DMS79 treated with DMSO at 0.1 percent for 48 hours (cell line): ENCODE measurements at places on chromosomes 11 and 22.

- DNase-seq: no peak
Observed at GRCh38 chr11:121931748-121932352, 184.2 kb downstream of the BLID start.

DNA sequence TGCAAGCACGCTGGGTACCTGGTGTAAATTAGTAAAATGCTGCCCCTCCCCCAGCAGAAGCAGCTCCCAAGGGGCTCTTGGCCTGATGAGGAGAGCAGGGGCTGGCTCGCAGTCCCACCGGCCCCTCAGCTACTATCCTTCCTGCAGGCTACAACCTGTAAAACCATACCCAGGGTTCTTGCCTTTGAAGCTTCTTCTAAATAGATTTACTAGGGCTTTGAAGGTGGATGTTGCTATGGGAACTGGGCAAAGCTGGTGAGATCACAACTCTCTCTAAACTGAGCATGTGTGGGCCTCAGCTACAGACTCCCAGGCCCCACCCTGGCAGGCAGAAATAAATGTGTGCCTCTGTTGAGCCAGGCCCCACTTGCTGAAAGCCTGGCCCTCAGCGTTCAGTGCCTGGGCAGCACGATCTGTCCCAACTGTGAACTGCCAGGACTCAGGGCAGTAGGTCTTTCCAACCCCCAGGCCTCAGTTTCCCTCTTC lies 18.5 kb downstream of the CD5 start:
- DNase-seq: no peak

GRCh38 chr22:50262460-50262911 lies 1.0 kb upstream of the MAPK12 start:
- no peak for DNase-seq

- DNase-seq: no peak
Observed at GRCh38 chr11:59172345-59173079, 580 bp downstream of the DTX4 start.

GRCh38 chr11:1992111-1992510 lies 5.5 kb downstream of the H19 start:
- DNase-seq: no peak

DNA sequence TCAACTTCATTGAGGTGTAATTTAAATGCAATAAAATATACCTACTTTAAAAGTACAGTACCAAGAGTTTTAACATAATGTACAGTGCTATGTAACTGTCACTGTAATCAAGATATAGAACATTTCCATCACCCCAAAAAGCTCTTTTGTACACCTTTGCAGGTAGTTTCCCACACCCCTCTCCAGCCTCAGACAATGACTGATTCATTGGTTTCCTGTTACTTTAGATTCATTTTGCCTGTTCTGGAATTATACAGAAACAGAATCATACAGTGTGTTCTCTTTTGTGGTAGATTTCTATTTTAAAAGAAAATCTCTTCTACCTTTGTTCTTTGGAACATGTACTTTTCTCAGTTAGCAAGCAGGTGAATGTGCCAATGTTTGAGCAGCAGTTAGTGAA lies 38.2 kb downstream of the SHISA8 start:
- no peak for DNase-seq

DNA sequence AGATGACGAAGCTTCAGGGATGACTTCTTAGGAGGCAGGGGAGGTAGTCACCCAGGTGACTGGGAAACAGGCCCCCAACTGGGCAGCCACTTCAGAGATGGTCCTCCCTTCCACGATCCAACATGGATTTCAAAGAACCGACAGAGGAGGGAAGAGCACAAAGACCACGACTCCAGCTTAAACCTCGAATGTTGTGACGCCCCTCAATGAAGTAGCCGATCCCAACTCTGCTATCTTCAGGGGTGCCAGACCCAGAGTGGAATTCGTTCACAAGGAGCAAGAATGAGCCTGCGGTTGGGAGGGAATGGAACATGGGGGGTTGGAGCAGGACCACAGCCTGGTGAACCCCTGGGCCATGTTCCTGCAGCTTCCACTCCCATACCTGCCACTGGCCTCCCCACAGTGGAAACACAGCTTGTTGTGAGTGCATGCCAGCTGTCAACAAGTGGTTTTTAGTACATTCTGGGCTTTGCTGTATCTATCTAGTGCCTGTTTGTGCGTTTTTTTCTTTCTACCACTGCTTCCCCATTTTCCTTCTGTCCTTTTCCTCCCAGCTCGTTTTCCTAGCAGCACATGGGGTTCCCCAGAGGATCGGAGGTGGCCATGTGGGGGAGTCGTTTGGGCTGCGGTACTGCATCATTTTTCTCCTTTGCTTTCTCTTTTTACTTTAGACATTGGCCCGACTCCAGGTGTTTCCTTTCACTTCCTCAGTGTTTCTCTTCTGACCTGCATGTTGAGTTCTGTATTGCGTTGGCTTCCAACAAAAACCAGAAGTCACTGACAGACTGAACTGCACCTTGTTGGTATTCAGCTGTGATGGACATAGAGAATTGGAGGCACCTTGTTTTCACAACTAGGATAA lies 65.8 kb downstream of the MORC2 start:
- no peak for DNase-seq

- peak; percentile 67 for DNase-seq
Observed at GRCh38 chr11:90204832-90205646, 17.8 kb downstream of the CHORDC1 start.

GRCh38 chr11:76798671-76799065 lies 15.5 kb downstream of the TSKU start:
- no peak for DNase-seq

- no peak for DNase-seq
Observed at GRCh38 chr11:70250876-70251658, 19.4 kb upstream of the PPFIA1 start.

DNA sequence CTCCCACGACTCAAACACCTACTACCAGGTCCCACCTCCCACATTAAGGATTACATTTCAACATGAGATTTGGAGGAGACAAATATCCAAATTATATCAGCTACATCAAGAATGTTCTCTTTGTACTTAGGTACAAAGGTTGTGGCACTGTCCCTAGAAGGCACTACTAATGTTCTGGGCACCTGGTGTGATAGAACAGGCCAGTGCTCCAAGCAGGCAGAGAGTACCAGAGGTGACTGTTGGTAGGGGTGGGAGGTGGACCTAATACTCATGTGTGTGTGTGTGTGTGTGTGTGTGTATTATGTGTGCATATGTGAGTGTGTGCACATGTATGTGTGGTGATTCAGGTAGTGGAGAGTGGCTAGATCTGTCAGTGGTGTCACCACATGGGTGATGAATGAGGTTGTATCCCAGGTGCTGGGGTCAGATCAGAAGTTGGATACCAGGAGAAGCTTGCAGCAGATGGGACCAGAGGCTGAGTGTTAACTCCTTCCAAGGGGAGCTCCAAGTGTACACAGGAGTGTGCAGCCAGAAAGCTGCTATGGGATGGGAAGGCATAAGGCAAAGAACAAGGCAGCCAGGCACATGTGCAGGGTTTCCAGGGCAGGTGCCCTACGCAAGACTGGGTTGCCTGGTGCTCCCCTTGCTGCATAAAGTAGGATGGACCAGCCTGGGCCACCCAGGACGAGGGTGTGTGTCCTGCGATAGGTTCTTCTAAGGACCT lies 17.7 kb upstream of the NNMT start:
- no peak for DNase-seq

DNA sequence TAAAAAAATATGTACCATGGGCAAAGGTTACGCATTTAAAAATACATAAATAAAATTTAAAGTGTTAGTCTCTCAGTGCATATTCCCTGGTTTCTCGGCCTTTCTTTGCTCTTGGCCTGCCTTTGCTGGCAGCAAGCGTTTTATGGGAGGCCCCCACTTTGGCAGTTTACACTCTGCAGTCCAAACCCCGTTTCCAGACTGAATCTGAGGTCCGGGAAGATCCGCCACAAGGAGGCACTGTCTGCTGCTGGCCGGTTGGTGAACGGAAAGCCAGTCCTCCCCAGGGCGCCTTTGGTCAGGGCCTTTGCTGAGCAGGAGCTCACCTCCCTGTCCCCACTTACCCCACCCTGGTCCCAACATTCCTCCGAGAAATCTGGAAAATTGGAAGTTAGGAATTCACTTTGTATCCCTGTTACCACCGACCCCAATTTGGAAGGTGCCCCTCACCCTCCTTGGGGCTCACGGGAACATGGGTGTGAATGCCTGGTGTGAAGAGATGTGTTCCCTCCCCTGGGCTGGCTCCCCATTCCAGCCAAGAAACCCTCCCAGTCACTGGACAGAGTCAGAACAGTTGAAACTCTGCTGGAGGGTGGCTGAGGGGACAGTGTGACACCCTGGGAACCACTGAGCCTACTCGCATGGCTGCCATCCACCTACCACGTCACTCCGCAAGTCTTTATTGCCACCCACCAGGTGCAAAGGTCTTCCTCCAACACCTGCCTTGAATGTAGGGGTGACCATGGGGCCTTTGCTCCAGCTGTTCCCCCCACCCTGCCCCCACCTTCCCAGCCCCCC lies 9.4 kb upstream of the SF1 start:
- no peak for DNase-seq

DNA sequence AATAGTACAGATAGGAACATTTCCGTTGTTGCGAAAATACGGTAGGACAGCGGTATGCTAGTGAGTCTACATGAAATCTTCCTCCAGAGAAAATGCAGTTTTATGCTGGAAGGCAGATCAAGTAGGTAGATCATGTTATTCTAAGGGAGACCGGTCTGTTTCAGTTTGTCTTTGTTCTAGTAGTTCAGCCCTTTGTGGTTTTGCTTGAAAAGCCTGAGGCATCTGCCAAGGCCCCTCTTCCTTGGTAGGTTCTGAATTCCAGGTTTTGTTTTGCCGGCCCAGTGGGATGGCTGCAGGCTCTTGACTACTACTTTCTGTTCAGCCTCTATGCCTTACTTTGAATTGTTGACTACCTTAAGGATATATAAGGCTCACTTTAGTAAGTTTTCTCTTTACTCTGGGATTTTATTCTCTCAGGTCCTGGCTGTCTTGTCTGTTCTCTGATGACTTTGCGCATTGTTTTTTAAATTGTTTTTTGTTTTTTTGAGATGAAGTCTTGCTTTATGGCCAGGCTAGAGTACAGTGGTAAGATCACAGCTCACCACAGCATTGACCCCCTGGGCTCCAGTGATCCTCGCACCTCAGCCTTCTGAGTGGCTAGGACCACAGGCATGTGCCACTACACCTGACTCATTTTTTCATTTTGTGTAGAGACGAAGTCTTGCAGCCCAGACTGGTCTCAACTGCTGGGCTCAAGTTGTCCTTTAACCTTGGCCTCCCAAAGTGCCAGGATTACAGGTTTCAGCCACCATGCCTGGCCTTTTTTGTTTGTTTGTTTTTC lies 53.7 kb downstream of the HIPK3 start:
- no peak for DNase-seq

- DNase-seq: peak; percentile 69
Observed at GRCh38 chr11:20055312-20055711, 105.0 kb downstream of the DBX1 start.

DNA sequence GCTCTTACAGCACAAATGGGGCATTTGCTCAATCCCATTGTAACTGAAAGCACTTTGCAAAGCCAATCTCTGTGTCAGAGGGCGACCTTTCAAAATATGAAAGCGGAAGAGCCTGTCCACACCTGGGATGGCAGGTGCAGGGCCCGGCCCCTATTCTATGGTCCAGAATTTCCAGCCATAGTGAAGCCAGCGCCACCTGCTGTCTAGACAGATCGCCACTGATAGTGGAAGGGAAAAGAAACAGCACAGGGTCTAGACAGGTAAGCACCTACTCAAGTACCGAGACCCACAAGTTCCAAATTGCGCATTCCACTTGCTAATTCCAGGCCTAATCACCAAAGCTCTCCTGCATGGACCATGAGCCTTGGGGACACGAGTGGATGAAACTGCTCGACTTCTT lies 141.4 kb downstream of the NTM start:
- peak; percentile 8 for DNase-seq

DNA sequence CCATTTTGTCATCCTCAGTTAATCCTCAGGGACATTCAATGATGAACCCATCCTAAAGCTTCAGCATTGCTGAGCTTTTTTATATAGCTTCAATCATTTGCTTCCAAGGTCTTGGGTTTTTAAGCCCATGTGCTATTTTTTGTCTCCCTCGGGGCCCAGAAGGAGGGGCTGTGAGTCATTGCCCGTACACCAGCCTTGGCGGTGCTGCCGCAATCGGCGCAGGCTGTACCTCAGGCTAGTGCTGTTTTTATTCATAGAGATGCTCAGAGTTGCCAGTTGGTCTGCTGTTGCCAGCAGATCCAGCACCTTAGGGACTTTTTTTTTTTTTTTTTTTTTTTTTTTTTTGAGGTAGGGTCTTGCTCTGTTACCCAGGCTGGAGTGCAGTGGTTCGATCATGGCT lies 35.5 kb downstream of the ACO2 start:
- no peak for DNase-seq

DNA sequence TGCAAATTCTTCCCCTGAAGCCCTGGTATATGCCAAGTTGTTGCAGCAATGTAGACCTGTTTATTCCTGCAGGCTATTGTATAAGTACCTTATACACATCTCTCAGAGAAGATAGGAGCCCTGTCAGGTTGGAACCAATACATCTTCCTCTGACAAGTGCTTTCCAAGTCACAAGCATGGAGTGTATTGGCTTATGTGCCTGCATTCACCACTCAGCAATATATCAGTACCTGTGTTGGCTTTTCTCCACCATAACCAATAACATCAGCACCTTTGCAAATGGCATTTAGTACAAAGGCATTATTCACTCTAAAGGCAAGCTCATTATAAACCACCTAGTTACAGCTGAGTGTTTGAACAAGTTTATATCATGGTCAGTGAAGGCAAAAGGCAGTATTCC lies 611.7 kb upstream of the CNTN5 start:
- no peak for DNase-seq

GRCh38 chr11:12238420-12238819 lies 128.0 kb downstream of the MICAL2 start:
- no peak for DNase-seq

- DNase-seq: peak; percentile 74
Observed at GRCh38 chr22:40728731-40729189, 49.5 kb downstream of the MCHR1 start.

DNA sequence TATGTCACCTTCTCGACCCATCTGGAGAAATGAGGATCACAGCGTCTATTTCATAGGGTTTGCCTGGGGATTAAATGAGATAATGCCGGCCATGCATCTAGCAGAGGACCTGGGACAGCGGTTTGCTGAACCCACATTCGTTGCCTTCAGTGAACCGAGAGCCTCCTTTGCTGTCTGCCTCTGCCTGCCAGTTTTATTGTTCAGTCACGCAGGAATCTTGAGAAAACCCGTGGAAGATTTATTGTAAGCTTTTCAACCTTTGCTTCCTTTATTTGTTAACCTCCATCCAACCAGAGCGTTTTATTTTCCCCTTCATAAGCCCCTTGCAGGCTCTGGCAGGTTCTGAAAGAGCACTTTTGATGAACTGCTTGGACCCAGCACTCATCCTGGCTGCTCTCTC lies 202.3 kb upstream of the SYN3 start:
- no peak for DNase-seq

DNA sequence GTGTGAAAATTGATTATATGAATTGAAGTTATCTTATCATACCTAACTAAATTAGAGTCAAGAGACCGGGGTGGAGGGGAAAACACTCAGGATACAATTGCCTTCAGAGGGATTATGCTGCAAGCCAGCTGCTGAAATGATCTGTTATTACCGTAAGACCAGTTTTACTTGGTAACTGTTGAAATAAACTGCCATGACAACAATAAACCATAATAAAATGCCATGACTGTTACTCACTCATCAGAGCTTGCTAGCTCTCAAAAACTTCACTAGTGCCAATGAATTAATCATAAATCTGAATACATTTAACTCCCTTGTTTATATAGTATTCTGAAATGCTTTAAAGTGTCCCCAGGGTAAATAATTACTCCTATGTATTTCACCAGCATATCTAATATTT lies 68.2 kb downstream of the CASP12 start:
- DNase-seq: no peak

GRCh38 chr11:86805873-86806310 lies 5.5 kb downstream of the PRSS23 start:
- DNase-seq: peak; percentile 46

- DNase-seq: peak; percentile 66
Observed at GRCh38 chr22:19974268-19974861, 32.7 kb upstream of the TXNRD2 start.
